ENCODE measurements at places on chromosomes 11 and 22.

DNA sequence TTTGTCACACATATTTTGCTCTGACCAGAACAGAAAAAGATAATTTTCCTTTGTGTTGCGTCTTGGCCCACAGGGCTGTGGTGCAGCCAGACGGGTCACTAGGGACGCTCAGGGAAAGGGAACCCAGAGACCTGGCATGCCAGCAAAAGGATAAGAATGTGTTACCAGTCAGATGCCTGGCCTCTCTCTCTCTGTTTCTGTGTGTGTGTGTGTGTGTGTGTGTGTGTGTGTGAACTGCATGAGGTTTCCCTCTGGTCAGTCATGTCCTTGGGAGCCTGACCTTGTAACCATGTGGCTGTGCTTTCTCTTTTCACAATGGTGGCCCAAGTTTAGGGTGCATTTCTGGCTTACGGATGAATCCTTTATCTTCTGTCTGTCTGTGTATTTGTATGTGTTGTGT, 25.4 kb downstream of the CCKBR start:
- DNase-seq, result no peak

DNA sequence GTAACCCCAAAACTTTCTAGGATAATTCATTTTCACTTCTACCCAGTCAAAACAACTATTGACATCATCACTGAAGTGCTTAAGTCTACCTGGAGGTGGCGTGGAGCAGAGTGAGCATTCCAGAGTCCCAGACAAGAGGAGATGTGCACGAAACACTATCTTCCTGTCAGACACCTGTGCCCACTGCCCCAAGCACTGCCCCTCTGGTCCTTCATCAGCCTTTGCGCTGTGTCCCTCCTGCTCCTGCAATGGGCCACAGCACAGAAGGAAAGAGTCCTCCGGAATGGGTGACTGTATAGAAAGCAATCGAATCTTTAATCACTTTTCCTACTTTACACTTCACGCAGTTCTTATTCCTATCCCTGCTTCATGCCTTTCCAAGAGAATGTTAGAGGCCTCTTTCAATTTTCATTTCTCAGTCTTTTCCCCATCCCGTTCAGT, 512 bp upstream of the GRIA4 start:
- DNase-seq, result no peak

GRCh38 chr11:16099343-16099900, 256.9 kb downstream of the SOX6 start:
- no peak for DNase-seq

DNA sequence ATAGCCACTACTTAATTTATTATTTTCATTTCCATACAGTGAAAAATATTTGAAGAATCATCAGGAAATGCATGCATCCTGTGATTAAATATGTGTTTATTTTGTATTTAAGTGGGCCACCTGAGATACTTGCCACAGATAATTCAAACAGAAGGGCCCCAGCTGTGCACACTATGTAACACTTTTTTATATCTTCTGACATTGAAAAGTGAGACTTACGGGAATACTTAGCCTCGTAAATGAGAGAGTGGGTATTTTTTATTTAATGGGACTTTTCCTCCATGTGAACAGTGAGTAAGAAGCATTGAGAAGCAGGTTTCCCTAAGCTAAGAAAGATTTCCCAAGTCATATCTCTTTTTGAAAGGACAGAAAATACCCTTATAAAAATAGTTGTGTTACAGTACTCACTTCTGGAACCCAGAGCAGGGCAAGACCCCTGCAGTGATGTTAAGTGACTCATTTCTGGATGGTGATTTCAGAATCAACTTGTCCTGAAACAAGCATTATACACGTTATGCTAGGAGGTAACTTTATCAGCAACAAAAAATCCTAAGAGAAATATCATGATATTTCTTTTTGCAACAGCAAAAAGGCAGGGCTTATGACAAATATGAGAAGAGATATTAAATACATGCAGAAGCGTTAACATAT, 478.1 kb upstream of the CHORDC1 start:
- no peak for DNase-seq

- DNase-seq, result no peak
These were observed 6.7 kb downstream of the GDPD5 start for GRCh38 chr11:75518771-75519653.

DNA sequence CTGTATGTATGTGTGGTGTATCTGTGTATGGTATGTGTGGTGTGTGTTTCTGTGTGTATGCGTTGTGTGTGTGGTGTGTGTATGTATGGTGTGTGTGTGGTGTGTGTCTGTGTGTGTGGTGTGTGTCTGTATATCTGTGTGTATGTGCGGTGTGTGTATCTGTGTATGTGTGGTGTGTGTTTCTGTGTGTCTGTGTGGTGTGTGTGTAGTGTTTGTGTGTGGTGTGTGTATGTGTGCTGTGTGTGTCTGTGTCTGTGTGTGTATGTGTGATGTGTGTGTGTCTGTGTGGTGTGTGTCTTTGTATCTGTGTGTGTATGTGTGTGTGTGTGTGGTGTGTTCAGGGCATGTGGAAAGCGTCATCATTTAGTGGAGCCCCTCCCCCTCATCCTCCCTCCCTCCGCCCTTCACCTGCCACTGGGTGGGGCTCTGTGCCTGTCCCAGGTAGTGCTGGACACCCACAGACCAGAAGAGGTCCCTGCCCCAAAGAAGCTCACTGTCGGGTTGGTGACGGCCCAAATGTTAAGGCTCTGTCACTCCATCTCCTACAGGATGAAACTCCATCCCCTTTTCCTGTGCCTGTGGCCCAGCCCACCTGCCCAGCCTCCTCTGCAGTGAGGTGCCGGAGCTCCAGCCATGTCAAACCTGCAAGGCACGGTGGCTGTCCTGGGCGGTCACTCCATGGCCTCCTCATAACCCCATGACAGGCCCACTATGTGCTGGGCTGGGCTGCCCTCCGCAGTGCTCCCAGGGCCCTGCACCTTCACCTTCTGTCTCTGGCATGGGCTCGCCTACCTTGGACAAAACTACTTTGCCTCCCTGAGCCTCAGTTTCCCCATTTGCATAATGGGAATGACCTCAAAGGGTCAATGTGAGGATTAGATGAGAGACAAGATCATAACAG, 23.4 kb upstream of the SHISAL1 start:
- no peak for DNase-seq

GRCh38 chr11:122101625-122102291, 14.3 kb downstream of the BLID start:
- no peak for DNase-seq

- DNase-seq, result no peak
These were observed 102.9 kb upstream of the PAX6 start for GRCh38 chr11:31913985-31914384.

GRCh38 chr11:68813773-68814172, 27.9 kb downstream of the CPT1A start:
- no peak for DNase-seq

DNA sequence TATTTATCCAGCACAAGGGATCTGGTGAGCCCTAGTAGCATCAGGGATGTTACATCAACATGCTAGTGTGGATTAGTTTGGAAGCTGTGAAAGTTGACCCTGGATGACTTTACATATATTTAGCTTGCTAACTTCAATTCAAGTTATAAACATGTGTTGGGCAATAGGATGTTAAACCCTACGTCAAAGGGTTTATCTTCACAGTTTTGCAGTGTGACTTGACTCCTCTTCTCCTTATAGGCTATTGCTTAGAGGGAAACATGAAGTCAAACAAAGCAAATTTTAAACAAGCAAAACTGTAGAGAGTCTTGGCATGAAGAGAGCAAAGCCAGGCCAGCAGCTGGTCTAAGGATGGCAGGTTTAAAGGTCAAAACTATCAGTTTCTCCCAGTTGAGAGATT, 11.3 kb upstream of the CTSC start:
- DNase-seq, result no peak

DNA sequence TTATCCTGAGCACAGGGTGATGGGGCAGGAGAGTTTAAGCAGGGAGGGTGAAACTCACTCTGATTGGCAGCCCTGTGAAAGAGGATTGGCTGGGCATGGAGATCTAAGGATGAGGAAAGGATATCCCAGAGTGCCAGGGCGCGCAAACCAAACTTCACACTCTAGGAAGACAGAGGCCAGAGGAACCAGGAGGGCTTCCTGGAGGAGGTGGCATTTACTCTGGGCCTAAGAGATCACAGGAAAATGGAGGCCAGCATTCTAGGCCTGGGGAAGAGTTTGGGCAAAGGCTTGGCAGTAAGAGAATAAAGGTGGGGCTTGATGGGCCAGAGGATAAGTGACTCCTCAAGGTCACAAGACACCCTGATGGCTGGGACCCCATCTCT, 377 bp upstream of the NCF4 start:
- DNase-seq, result no peak

DNA sequence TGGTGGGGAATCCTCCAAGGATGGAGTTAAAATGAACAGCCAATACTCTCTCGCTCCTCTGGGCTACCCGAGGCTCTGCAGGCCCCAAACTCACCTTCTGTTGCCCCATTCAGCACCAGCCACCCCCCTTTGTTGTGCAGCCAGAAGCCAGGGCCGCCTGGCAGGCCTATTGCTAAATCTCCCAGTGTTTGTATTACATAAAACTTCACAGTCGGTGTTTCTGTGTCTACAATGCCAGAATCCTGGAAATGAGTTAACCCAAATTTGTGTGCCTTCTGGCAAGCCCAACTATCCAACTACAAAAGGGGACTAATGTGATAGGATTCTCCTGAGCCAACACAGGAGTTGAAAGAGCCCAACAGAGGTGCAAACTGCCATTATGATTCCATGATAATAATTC, 9.3 kb downstream of the KCNJ5 start:
- no peak for DNase-seq

- DNase-seq, result no peak
These were observed 7.6 kb upstream of the PGA3 start for GRCh38 chr11:61195719-61196118.

GRCh38 chr11:119023741-119024140, 5.2 kb downstream of the TRAPPC4 start:
- DNase-seq, result no peak

DNA sequence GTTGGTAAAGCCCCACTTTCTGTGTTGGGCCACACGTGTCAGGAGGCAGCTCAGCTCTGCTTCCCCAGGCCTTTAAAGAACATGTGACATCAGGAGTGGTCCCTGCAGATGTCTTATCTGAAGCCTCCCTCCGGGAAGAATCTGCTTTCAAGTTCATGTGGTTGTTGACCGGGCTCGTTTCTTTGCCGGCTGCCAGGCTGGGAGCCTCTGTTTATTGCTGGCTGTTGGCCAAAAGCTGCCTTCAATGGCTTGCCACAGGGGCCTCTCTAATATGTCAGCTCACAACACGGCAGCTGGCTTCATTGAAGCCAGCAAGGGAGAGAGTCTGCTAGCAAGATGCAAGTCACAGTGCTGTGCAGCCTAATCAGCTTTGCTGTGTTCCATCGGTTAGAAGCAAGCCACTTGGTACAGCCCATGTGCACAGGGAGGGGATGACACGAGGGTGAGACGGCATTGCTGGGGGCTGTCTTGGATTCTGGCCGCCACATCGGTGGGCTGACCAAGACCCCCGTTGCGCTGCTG, 14.6 kb downstream of the MRGPRF start:
- no peak for DNase-seq

DNA sequence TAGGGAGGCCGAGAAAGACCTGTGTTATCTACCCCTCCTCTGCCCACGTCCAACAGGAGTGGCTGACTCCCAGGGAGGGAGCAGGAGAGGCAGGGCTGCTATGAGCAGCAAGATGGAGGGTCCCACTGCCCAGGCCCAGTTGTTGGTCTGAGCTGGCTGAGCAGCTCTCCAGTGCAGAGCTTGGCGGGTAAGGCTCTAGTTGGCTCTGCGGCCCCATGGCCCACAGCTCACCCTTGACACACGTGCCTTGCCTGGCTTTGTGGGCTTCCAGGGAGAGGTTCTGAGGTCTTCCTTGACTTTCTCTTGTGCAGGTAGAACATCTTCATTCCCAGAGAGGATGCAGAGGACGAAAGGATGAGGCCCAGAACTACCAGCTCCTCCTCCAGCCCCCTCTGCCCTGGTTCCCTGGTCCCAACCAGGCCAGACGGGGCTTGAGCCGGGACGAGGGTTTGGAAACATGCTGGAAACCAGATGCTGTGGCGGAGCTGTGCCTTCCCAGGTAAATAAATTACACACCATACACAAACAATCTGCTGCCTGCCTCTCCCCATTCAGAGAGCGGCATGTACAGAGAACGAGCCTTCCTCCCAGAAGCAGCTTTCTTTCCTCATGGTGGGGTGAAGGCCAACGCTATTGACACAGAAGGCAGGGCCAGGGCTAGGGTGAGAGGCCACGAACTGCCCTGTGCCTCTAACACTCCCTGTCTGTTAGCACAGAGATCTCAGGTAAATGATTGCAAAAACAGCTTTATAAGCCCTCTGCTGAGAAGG, 48.1 kb downstream of the DSCAML1 start:
- no peak for DNase-seq

DNA sequence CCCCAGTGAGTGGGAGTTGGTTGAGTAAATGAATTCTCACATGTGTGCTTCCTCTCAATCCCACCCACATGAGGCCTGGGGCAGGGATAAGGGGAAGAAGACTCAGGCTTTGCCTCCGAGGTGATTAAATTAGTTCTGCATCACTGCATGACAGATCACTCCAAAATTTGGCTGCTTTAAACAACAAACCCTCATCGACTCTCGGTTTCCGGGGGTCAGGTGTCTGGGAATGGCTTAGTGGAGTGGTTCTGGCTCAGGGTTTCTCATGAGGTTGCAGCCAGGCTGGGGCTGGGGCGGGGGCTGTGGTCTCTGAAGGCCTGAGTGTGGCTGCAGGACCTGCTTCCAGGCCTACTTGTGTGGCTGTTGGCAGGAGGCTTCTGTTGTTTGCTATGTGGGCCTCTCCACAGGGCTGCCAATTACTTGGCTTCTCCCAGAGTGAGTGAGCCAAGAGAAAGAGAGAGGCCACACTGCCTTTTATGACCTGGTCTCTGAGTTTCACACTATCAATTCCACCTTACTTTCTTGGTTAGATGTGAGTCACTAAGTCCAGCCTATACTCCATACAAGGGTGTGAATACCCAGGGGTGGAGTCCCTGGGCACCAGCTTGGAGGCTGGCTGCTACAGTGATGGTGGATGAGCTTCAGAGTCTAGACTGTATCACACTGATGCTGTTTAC, 15.9 kb downstream of the MOGAT2 start:
- DNase-seq, result no peak

- no peak for DNase-seq
These were observed 930.4 kb downstream of the OPCML start for GRCh38 chr11:132601875-132602274.

DNA sequence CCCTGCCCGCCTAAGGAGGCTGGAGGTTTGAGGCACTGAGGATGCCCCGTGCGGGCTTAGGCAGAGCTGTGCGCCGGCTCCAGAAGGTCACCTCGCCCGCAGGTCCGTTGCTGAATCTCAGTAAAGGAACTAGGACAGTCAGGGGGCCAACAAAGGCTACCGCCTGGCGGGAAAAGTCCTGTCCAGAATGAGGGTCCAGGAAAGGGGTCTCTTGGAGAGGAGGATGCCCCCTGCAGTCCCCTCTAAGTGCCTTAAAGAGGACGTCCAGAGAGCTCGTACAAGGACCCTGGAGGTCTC, 548 bp downstream of the PVALB start:
- no peak for DNase-seq

GRCh38 chr11:7291100-7291829, 39.6 kb downstream of the SYT9 start:
- no peak for DNase-seq

GRCh38 chr11:82634091-82634490, 99.6 kb downstream of the FAM181B start:
- no peak for DNase-seq

- DNase-seq, result no peak
These were observed 18.5 kb downstream of the FIBIN start for GRCh38 chr11:27012234-27012921.

- DNase-seq, result no peak
These were observed 144.5 kb downstream of the CCDC34 start for GRCh38 chr11:27218421-27219038.
